ENCODE measurements at places on chromosomes 11 and 22.
A peak's percentile ranks its signal among the peaks of the same experiment; 100 is the strongest.

DNA sequence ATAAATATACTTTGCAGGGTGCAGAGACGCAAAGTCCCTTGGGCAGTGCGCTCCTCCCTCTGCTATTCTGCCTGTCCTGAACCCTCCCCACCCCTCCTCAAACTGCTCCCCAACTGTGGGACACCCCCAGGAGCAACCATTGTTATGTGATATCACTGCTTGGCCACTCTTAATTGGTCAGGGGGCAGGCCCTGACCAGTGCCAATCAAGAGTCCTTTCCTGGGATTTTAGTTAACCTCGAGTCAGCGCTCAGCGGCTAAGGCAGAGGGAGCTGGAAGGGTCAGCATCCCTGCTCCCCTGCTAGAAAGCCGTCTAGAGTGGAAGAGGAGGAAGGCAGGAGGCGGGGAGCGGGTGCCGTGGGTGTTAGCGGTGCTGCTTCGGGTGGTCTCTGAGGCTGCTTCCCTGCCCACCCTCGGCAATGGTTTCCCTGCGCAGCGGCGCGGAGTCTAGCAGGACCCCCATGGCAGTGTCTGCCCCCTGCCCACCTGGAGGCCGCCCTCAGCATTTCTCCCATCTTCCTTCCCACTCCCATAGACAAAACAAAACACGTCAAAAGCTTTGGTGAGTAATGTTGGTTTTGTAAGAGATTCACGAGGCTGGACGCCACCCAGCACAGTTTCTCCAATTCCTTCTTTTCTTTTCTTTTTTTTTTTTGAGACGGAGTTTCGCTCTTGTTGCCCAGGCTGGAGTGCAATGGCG lies 38.4 kb upstream of the A4GALT start:
- no peak for DNase-seq

- peak; percentile 36 for DNase-seq
Observed at GRCh38 chr11:129247135-129247534, 55.0 kb upstream of the ARHGAP32 start.

- DNase-seq, result no peak
Observed at GRCh38 chr22:38955250-38955905, 2.0 kb upstream of the APOBEC3A start.

DNA sequence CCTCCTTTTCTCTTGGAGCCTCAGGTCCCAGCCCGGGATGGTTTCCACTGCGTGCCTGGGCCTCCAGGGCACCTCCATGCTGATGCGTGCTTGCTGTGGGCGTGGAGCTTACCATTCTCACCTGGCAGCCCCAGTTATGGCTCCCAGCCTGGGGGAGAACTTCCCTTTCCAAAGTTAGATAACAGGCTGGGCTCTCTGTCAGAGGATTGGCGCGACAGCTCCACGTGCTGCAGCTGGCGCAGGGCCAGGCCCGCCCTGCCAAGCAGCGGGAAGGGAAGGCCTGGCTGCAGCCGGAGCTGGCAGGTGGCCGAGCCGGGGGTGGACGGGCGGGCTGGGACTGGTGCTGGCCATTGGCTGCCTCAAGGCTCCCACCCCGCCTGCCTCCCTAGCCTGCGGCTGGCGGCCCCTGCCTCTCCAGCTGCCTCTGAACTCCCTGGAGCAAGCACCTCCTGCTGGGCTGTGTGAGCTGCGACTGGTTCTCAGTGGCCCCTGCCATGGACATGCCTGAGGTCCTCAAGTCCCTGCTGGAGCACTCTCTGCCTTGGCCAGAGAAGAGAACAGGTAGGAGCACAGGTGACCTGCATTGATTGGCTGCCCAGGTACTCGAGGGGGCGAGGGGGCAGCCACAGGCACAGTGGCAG lies 14.6 kb upstream of the TEF start:
- peak; percentile 16 for DNase-seq

- no peak for DNase-seq
Observed at GRCh38 chr11:7617032-7617431, 56.3 kb downstream of the CYB5R2 start.

DNA sequence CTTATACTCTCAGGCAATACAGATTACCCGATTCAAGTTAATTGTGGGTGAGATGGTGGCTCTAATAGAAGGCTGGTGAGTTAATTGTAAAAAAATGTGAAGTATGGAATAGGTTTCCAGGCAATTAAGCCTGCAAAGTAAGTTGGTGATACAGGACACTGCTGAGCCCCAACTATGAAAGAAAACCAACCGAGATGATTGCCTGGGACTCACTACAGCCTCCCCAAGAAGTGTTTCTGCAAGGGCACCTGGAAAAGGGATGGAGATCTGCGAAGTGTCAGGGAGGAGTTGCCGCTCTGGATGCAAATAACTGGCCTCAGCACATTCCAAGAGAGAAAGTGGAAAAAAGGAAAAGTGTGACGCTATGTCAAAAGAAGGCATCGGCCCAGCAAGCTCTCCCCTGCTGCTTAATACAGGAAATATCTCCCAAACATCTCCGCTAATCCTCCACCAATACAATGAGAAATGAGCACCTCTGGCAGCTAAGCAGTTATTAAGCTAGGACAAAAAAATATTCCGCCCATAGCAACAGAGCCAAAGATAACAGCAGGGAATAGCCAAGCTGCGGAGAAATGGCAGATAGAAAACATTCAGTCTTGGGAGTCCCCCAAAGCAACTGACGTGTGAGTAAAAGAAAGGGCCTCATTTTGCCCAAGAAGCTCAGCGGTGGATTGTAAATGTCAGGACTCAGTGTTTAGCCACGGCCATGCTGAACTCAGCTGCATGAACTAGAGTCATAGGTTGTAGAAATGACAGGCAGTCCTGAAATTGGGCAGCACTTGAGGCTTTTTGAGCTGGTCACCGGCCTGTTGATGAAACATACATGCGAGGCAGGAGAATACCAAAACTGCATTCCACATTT lies 133.7 kb downstream of the SNX19 start:
- DNase-seq, result no peak

DNA sequence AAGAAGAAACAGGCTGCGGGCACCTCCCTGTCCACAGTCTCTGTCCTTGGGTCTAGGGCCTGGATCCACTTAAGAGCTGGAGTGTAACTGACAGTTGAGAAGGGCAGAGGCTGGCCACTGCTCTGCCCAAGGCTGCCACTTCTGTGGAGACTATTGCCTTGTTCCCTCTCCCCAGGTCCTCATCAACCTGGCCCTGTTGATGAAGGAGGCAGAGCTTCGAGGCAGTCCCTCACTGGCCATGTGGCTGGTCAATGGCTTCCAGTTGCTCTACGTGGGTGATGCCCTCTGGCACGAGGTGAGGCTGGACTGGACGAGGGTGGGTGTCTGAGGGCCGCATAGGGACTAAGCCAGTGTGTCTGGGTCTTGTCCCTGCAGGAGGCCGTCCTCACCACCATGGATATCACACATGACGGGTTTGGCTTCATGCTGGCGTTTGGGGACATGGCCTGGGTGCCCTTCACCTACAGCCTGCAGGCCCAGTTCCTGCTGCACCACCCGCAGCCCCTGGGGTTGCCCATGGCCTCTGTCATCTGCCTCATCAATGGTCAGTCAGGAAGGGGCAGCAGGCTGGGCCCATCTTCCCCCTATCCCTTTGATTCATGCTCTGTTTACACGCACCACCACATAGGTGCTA lies 2.8 kb downstream of the ZNHIT2 start:
- no peak for DNase-seq

GRCh38 chr11:218815-219593 lies 11.5 kb downstream of the RIC8A start:
- DNase-seq, result no peak

DNA sequence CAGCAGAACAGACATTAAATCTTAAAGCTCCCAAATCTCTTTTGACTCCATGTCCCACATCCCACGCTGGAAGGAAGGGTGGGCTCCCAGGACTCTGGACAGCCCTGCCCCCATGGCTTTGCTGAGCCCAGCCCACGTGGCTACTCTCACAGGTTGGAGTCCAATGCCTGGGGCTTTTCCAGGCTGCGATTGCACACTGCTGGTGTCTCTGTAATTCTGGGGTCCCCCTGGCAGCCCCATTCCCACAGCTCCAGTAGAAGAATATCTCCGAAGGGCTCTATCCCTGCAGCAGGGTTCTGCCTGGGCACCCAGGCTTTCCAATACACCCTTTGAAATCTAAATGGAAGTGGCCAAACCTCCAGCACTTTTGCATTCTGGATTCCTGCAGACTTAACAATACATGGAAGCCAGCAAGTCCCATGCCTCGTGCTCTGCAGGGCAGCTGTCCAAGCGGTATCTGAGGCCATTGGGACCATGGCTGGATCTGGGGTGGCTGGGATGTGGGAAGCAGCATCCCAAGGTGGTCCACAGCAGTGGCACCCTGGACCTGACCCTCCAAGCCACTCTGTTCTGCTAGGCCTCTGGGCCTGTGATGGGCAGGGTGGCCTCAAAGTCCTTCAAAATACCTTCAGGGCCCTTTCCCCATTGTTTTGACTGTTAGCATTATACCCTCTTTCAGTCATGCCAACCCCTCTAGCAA lies 47.9 kb upstream of the TH start:
- no peak for DNase-seq

- DNase-seq, result no peak
Observed at GRCh38 chr22:42470366-42471082, 38.3 kb upstream of the NFAM1 start.

DNA sequence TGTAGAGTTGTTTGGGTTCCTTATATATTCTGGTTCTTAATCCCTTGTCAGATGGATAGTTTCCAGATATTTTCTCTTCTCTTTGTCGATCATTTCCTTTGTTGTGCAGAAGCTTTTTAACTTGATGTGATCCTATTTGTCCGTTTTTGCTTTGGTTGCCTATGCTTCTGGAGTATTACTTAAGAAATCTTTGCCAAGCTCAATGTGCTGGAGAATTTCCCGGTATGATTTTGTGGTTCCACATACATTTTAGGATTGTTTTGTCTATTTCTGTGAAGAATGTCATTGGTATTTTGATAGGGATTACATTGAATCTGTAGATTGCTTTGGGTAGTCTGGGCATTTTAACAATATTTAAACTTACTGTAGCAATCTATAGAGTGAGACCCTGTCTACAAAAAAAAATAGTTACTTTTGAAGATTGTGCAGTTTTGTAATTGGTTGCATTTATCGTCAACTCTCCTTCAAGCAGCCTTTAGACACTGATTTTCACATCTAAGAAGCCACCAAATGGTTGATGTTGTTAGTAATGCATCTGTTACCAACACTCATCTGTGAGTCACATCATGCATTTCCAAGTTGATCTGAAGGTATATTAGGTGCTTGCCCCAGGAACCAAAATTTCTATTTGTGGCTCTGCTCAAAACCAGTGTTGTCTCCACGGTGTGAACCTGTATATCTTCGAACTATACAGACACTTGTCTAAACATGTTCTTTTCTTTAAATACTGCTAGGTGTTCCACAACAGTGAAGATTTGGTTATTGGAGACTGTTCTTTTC lies 21.4 kb downstream of the XRCC6 start:
- DNase-seq, result no peak

- no peak for DNase-seq
Observed at GRCh38 chr11:111570796-111571195, 30.3 kb downstream of the LAYN start.

DNA sequence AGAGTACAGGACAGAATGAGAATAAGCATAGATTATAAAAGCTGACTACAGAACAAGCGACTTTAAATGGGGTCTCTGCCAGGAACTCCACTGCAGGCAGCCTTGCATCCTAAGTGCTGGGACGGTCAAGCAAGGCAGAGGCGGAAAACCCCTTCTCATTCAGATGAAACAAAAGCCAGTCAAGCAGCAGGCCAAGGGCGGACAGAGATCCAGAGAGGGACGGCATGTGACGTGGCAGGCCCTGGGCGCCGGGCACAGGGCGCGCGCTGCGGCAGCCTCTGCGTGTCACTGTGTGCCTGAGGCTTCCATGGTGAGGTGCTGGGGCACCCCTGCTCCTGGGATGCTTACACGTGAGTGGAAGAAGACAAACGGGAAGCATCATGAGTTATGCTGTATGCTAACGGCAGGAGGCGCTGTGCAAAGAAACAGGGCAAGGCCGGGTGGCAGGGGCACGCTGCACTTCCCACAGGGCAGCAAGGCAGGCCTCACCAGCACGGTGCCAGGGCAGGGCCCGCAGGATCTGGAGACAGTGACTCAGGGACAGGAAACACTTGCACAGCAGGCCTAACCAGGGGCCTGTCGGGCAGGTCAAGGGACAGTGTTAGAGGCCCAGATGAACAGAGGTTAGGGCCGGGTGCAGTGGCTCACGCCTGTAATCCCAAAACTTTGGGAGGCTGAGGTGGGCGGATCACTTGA lies 6.2 kb downstream of the TOLLIP start:
- no peak for DNase-seq

DNA sequence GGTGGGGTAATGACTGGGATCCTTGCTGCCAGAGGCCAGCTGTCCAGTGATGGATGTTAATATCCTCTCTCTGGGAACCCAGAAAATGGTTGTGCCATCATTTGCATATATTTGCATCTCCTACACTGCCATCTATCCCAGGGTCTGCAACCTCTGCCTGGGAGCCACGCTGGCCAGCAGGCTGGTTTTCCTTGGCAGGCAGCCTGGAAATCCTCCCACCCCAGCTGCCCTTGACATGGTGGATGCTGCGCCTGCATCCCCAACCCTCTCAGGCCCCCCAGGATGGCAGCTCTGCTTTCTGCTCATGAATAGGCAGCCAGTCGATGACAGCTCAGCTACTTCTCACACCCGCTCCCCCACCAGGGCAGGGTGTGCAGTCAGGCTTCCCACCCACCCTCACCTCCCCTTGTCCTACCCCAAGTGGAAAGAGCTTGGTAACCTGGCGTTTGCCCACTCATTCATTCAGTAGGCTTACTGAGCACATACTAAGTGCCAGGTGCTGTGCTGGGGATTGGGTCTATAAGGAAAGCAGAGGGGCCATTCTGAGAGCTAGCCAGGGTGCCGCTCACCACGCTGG lies 202.5 kb downstream of the TRIM29 start:
- no peak for DNase-seq

DNA sequence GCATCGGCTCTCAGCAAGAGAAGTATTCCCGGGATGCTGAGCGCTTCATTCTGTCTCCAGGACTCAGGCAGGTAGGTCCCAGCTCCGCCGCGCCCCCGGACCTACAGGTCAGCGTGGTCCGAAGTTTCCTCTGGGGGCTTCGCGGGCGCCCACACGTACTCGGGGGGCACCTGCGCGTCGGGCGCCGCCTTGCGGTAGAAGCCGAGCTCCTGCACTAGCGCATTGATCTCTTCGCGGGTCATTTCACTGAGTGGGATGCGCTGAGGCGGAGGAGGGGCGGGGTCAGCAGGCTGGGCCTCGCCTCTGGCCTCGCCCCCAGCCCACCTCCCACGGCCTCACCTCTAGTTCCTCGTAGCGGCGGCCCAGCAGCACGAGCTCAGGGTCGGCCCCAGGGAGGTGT lies 2.5 kb downstream of the SELENOM start:
- no peak for DNase-seq

Data from stimulated activated naive CD4-positive, alpha-beta T cell (primary cell).